ENCODE measurements at places on chromosomes 12 and 14.

DNA sequence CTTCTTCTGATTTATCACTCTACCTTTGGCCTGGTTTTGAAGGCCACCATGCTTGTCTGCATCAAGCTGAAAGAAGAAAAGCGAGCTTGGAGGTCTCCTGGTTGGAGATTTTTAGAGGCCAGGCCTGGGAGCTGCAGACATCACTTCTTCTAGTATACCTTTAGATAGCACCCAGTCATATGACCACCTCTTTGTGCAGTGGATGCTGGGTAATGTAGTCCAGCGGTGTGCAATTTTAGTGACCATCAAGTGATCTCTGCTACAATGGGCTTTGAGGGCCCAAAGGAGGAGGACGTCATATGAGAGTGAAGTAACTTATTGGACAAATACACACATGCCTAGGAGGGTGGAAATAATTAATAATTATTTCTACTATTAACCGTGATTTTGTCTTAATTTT lies 15.2 kb upstream of the WNT5B start:
- no peak for DNase-seq

GRCh38 chr12:7806863-7807487 lies 17.8 kb downstream of the NANOG start:
- DNase-seq: peak; percentile 76

GRCh38 chr14:77347751-77348150 lies 26.9 kb downstream of the GSTZ1 start:
- DNase-seq: peak; percentile 73

DNA sequence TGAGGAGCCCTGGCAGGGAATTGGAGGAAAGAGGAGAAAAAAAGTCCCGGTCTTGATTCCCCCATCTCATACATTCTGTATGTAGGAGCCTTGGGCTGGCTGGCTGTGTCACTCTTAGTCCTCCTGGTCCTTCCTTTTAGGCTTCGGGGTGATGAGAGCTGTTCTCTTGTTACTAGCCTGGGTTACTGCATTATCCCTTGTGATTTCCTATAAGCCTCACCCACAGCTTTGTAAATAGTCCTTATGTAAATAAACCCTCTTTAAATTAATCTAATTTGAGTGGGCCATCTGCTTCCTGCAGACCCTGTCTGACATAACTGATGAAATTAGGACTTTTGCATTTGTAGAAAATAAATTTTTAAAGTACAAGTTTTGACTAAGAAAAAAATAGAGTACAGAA lies 19.2 kb downstream of the DNM1L start:
- DNase-seq: no peak

DNA sequence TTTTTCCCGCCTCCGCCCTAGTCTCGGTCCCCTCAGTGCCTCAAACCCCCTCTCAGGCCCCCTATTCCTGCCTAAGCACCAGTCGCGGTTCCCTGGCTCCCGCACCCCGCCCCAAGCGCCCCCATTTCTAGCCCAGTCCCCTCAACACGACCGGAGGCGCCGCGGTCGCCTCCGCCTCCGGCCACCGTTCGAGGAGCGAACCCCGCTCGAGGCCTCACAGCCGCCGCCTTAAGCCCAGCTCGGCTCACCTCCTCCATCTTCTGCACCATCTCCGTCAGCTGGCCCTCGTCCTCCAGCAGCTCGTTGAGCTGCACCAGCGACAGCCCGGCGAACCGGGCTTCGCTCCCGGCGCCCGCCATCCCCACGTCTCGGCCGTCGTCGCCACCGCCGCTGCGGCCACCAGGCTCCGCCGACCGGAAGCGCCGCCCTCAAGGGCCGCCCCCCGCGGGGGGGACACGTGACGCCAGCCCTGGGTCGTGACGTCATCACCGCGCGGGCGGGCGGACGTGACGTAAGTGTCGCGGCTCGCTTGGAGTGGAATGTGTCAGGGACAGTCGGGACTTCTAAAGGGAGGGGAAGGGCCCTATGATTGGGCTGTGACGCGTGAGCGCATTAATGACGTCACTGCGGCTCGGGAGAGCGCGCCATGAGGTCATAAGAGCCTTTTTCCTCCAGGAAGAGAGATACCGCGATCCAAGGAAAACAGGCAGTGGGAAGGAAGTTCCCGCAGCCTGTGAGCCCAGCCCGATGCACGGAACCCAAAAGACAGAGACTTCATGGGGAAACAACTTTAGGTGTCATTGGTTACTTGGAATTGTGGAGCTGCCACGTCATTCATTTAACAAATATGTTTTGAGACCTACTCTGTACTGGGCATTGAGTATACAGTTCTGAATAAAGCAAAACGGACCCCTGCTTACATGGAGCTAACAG lies at the start of gene VPS37B:
Gene VPS37B (minus strand): TSS at position 421 of the 933 bp plus-strand sequence. CDS start 62 bp downstream, at position 359.
- DNase-seq: peak; percentile 90

GRCh38 chr14:37596790-37597472 lies 1.5 kb downstream of the TTC6 start:
- no peak for DNase-seq

GRCh38 chr14:105797546-105797945 lies 271.2 kb downstream of the TMEM121 start:
- DNase-seq: no peak

DNA sequence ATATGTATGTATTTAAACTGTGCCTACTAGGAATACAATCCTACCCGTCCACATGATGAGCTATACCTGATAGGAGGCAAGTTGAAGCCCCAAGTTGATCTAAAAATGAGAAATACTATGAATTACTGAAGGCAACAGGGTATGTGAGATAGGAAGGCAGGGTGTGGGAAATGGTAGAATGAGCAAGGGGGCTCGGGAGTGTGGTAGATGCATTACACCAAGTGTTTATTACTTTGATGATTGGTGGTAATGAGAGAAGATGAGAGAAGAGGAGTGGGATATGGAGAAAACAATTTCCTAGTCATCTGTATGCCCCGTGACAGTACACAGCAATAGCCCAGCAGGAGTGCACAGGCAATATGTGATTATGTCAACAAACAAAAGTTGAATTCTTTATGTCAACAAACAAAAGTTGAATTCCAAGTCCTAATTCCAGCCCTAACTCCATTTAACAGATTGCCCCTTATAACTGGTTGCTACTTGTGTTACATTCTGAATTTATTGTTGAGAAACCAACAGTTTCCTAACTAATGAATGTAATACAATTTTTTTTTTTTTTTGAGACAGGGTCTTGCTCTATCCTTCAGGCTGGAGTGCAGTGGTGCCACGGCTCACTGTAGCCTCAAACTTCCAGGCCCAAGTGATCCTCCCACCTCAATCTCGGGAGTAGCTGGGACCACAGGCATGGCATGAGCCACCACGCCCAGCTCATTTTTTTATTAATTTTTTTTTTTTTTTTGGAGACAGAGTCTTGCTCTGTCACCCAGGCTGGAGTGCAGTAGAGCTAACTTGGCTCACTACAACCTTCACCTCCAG lies 2.5 kb downstream of the LPCAT3 start:
- no peak for DNase-seq

Measured in NB4 (cell line).